ENCODE measurements at places on chromosomes 2 and 18.

DNA sequence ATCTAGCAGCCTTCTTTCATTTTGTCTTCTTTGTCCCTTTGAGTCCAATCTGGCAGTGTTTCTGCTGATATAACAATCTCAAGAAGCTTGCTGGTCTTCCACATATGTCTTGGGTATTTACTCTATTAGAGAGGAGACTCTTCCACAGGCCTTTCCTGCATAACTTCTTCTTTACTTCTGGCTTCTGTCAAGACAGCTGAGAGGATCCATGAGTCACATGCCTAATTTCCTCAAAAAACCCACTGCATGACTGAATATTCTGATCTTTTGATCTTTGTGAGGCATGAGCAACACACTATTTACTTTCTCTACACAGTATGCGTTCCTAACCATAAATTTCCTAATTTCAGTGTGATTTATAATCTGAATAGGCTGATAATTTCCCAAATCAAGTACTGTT lies 5.1 kb upstream of the DCC start:
- no peak for DNase-seq

DNA sequence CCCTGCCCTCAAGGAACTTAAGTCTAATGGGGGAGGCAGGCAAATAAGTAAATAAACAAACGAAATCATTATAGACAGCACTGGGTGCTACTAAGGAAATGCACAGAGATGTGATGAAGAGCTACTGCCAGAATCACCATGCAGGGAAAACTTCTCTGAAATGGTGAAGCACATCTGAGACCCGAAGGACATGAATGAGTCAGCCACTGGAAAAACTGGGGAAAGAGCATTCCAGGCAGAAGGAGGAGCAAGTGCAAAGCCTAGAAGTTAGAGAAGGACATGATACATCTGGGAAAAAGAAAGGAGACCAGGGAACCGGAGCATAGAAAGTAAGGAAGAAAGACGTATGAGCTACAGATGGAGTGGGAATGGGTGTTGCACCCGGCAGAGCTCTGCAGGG lies 56.8 kb downstream of the TGFA start:
- no peak for DNase-seq

GRCh38 chr2:157052685-157053224 lies 204.8 kb upstream of the GALNT5 start:
- DNase-seq = no peak

DNA sequence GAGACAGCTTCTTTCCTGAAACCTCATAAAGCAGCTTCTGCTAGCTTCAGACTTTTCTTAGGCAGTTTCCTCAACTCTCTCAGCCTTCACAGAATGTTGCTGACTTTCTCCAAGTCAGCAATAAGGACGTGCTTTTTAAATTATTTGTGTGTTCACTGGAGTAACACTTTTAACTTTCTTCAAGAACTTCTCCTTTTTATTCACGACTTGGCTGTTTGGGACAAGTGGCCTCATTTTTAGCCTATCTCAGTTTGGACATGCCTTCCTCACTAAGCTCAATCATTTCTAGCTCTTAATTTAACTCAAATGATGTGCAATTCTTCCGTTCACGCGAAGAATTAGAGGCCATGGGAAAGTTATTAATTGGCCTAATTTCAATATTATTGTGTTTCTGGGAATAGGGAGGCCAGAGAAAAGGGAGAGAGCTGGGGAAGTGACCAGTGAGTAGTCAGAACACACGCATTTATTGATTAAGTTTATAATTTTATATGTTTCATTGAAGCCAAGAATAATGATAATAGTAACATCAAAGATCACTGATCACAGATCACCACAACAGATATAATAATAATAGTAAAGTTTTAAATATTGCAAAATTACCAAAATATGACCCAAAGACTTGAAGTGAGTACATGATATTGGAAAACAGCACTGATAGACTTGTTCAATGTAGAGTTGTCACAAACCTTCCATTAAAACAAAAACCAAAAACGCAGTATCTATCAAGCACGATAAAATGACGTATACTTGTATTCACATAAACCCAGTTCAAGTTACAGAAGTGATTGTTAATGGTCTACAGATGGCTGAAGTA lies 4.8 kb downstream of the REG1A start:
- DNase-seq = no peak

DNA sequence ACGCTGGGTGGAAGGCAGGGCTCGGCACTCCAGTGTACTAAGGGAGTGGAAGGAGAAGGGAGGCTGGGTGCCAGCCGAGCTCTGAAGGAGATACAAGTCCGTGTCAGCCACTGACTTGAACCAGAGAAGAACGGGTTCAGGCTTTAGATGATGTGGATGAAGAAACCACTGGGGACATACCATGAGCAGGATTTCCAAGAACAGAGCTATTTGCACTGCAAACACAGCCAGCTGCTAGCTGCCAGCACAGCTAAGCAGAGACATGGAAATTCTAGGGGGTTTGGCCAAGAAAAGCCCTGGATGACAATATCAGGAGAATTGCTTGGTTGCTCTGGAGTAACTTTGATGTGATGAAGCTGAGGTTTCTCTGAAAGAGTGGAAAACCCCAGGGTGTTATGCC lies 5.2 kb downstream of the CD207 start:
- DNase-seq = no peak

DNA sequence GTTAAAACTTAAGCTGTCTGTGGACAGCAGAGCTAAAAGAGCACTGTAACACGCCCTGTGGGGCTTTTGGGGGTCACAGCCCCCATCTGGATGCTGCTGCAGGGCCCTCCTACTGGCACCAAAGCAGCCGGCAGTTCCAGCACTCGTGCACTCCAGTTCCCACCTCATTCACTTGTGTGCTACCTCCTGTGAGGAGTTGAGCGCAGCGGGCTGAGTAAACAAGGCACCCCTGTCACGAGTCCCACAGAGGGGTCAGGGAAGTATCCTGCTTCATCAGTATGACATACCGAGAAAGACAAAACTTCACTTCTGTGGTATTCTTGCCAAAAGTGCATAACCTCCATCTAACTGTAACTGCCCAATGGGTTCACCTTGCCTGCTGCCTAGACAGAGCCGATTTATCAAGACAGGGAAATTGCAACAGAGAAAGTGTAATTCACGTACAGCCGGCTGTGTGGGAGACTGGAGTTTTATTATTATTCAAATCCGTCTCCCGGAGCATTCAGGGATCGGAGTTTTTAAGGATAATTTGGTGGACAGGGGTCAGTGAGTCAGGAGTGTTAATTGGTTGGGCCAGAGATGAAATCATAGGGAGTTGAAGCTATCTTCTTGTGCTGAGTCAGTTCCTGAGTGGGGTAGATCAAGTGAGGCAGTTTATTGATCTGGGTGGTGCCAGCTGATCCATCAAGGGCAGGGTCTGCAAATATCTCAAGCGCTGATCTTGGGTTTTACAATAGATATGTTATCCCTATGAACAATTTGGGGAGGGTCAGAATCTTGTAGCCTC lies 41.6 kb downstream of the TMEM17 start:
- DNase-seq = no peak
